Hematopoietic multipotent progenitor cell treated with erythropoietin and hydrocortisone succinate and interleukin-3 and kit ligand, for 4 days (in vitro differentiated cells): ENCODE measurements at places on chromosomes 12 and 14.

GRCh38 chr12:76270657-76271358 is 77.4 kb downstream of the BBS10 start:
- no peak for DNase-seq

DNA sequence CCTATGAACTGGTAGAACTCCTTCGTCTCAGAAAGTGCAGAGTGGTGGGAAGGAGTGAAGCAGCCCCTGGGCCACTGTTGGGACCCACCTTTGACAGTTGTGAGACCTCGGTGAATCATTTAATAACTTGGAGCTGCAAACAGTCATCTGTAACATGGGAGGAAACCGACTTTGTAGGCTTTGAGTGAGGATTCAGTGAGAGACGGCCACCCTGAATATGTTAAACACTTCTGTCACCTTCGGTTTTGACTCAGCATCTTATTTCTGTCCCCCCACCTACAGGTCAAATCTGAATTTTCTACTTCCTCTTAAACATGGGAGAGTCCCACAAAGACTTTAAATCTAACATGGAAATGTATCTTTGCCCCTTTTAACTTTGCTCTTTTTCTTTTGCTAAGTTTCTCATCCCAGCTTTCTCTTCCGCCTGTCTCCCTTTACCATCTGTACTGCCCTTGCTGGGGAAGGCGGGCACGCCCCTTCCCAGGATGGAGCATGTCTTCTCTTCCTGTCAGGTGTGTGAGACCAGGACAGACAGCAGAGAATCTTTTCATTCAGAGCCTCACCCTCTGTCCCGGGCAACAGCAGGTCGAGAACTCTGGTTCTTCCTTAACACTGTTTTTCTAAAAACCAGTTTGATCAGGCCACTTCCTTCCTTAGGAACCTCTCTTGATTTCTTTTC is 37.1 kb downstream of the ZC3H14 start:
- no peak for DNase-seq

GRCh38 chr12:1946296-1946695 is 27.8 kb upstream of the CACNA2D4 start:
- DNase-seq: no peak

DNA sequence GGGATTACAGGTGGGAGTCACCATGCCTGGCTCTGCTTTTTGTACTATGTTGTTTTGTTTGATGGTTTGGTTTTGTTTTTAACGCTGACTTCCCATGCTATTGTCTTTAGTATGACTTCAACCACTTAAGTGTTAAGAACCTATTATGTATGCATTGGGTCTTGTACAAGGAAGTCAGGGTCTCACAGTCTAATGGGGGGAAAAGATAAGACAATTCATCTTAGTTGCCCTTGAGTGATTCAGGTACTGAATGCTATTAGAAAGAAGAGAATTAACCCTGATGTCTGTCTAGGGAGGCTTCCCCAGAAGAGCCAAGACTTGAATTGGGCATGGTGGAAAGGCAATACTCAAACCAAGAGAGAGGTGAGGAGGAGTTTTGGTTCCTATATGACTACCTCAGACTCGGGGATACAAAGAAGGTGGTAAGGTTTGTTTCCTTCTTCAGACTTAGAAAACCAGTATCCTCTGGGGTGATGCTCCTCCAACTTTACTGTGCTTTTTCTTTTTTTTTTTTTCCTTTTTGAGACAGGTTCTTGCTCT is 64.6 kb downstream of the SUSD6 start:
- no peak for DNase-seq

DNA sequence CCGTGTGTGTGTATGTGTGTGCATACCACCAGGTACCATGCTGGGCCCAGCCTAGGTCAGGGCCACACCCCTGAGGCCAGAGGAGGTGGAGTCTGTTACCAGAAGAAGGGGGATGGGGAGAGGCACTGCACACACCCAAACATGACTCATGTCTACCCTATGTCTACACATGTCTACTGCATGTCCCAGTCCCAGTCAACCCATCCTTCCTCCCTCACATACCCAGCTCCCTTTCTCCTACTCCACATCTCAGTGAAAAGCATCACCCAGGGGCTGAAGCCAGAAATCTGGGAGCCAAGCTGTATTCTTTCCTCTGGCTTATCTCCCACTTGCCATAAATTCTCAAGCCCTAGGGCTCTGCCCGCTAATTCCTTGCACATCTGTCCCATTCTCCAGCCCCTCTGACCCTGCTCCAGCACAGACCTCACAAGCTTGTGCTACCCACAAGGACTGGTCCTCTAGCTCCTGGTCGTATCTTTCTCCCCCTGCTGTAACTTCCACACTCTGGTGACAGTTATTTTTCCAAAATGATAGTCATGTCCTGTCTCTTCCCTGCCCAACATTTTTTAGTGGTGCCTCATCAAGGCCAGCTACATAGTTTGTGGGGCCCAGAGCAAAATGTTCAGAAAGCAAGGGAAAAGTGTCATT is 18.0 kb upstream of the APPL2 start:
- DNase-seq: no peak

- DNase-seq: peak; percentile 73
These were observed at the start of gene GPR84 for GRCh38 chr12:54364413-54364812. TSS of gene GPR84 (minus strand) at chr12:54364486. CDS start at chr12:54363851, 635 bp downstream.

- DNase-seq: no peak
These were observed 4.3 kb downstream of the NAP1L1 start for GRCh38 chr12:76080017-76080728.
